Peyer's patch (tissue), 4 donors: ENCODE measurements at places on chromosomes 13 and 19. TPM values are rescaled to one million over a fixed set of nuclear protein-coding genes. Genes with fewer than 3 reads are reported as not detected.

DNA sequence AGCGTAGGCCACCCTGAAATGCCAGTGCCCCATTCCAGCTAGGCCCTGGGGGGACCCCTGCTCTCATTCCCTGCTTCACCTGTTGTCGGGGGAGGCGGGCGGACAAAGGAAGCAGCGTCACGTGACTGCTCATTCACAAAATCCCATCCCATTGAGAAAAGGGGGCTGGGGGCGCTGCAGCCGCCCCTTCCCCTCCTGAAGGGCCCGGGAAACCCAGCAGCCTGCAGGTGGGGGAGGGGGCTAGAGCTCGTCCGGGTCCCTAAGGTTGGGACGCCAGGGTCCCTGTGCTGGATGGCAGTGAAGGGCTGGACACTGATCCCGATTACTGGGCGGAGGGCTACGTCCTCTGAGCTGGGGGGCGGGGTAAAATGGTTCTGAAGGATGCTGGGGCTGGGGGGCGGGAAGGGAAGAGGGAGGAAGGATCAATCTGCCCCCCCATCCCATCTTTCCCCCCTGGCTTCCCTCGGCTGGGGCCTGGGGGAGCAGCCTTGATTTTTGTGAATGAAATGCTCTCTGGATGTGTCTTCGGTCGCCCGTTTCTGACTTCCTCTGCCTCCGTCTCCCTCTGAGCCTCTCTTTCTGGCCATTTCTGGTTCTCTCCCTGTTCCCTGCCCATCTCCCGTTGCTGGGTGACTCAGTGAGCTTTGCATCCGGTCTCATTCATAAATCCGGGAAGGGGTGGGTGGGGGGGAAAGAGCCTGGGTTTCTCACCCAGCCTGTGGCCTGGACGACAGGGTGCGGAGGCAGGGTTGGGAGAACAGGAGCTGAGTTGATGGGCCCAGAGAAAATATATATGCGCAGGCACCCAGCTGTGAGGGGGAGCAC is 816 bp downstream of the SPRED3 start:
- DNase-seq: peak; percentile 50

- no peak for DNase-seq
These were observed 28.3 kb upstream of the SERPINE3 start for GRCh38 chr13:51311231-51311630.

Gene ZNF433
- 1.7 TPM for total RNA-seq

- DNase-seq: peak; percentile 13
These were observed 5.3 kb downstream of the PDCD2L start for GRCh38 chr19:34409189-34410164.

Gene CADM4
- total RNA-seq: 1.4 TPM

Gene CEACAM1
- 146 TPM for total RNA-seq

Gene COX7A1
- 2.7 TPM for total RNA-seq

Gene ANO8
- 18.9 TPM for total RNA-seq

- DNase-seq: no peak
These were observed 56.6 kb downstream of the FRY start for GRCh38 chr13:32087955-32088747.

DNA sequence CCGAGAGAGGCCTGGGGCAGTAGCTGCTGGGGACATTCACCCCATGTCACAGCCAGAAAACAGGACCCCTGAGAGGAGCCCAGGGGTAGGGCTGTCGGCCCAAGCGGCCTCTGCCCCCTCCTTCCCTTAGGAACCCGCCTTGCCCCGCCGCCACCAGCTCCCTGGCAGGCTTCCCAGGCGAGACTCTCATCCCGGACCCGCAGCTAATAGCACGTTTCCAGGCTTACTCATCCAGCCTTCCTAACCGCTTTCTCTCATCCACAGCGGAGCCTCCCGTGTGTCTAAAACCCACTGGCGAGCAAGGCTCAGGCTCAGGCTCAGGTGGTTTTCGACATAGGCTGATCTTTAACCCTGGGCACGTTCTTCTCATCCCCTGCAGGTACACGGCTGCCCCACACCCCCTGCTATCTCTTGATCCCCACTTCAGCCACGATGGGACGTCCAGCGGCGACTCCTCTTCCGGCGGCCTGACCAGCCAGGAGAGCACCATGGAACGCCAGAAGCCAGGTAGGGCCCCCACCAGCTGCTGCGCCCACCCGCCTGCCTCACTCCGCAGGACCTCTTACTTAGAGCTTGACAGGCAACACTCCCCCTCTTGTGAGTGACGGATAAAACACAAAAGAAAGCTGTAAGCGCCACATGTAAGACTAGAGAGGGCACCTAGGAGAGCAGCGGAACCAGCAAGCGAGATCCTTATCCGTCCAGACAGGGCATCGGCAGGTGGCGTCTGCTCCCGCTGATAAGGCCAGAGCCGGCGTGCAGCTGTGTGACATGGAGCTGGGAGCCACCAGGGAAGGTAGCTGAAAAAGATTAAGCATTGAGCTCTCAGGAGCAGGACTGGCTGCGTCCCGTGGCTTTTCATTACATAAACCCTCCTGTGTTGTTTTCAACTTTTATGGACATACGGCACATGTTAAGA is 71.3 kb downstream of the DPF1 start:
- DNase-seq: no peak

Gene FFAR2
- not detected for total RNA-seq
